ENCODE measurements at places on chromosomes 12 and 14.
A peak's percentile ranks its signal among the peaks of the same experiment; 100 is the strongest.

- no peak for DNase-seq
Measured at GRCh38 chr14:26525085-26525484, 72.7 kb downstream of the NOVA1 start.

GRCh38 chr14:33491112-33491511 is 459.8 kb downstream of the EGLN3 start:
- DNase-seq: no peak

DNA sequence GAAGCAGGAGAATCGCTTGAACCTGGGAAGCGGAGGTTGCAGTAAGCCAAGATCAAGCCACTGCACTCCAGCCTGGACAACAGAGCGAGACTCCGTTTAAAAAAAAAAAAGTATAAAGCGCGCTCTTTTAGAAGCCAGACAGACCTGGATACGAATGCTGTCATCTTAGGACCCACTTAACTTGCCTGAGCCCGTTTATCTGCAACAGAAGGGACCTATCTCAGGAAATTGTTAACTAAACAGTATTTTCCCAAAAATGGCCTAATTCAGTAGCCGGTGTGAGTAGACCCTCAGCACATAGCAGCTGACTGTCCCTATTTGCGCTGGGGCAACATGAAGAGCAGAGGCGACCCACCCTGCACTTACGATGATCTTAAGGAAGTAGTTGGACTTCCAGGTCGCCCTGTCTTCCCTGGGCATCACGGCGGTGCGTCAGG is 529 bp downstream of the RPLP0 start:
- DNase-seq: no peak

GRCh38 chr12:58995666-58996363 is 75.5 kb upstream of the LRIG3 start:
- DNase-seq: no peak

DNA sequence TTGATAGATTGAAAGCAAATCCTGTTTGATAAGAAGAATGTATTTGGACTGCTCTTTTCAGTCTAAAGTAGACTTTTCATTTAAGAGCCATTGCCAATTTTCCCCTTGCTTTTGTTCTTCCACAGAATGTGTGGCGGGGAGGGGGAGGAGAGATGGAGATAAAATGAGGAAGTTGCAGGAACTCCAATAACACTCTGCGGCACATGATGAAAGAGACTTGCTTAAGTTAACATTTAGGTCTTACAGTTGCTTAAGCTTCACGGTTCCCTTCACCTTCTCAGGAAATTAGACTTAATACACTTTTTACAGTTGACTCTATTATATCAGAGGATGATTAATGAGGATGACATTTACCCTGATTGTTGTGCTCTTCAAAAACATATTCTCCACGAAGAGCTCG is 537.3 kb downstream of the TMTC2 start:
- no peak for DNase-seq

DNA sequence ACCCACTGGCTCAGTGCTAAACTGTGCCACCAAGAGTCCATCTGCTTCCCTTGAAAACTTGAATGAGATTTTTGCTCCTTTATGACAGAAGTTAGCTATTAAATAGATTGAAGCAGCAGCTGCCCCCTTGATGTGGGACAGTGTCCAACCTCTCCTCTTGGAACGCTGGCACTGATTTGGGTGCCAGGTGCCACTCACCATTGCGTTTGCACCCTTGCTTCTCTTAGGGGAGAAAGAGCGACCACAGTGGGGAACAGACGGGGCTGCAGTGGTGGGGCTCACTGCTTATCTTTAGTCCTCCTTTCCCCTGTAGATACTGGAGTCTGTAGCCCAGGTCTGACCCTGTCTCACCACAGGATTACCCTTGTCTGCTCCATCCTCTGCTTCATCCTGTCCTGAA is 9.4 kb downstream of the EP400 start:
- DNase-seq: no peak

DNA sequence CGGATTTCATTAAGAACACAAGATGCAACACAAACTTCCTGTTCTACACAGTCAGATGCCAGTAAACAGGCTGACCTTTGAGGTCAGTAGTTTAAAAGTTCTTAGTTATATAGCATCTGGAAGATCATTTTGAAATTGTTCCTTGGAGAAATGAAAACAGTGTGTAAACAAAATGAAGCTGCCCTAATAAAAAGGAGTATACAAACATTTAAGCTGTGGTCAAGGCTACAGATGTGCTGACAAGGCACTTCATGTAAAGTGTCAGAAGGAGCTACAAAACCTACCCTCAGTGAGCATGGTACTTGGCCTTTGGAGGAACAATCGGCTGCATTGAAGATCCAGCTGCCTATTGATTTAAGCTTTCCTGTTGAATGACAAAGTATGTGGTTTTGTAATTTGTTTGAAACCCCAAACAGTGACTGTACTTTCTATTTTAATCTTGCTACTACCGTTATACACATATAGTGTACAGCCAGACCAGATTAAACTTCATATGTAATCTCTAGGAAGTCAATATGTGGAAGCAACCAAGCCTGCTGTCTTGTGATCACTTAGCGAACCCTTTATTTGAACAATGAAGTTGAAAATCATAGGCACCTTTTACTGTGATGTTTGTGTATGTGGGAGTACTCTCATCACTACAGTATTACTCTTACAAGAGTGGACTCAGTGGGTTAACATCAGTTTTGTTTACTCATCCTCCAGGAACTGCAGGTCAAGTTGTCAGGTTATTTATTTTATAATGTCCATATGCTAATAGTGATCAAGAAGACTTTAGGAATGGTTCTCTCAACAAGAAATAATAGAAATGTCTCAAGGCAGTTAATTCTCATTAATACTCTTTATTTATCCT is 13.5 kb downstream of the PTGER2 start:
- no peak for DNase-seq

DNA sequence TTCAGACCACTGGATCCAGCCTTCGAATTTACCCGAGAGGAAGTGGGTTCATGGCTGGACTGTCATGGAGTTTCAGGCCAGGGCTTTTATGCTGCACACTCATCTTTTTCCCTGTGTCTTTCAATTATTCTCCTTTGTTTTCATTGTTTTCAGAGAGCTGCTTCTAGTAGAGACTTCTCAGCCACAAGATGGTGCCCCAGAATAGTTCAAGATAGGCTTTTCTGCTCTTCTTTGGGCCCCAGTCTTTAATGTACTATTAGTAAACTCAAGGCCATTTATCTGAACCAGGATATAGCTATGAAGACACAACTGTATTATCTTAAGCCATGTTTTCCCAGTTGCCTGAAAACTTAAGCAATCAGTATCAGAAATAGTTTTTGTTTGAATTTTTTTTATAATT is 30.4 kb upstream of the PSMA6 start:
- no peak for DNase-seq

GRCh38 chr12:22018860-22019259 is 27.2 kb upstream of the CMAS start:
- no peak for DNase-seq

- DNase-seq: no peak
Measured at GRCh38 chr14:64891173-64891838, 11.6 kb upstream of the SPTB start.

- peak; percentile 73 for DNase-seq
Measured at GRCh38 chr14:104680806-104681688, 8.4 kb upstream of the INF2 start.

GRCh38 chr12:31120392-31121008 is 46.8 kb downstream of the DDX11 start:
- DNase-seq: no peak

- DNase-seq: no peak
Measured at GRCh38 chr14:43939836-43940235, 567.2 kb downstream of the FSCB start.

DNA sequence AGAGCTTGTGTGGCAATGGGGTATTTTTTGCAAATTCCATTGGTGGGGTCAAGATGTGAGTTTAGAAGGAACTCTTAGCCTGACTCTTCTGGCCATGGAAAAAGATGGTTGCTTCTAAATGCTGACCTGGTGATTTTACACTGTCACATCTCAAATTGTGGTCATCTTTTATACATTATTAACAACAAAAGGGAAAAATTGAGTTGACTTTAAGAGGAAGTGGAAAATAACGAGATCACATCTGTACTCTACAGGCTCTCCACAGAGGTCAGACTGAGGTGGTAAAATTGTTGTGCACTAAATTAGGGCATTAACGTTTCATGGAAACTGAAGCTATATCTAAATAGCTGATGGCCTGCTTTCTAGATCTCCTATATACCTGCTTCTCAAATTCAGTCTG is 44.7 kb downstream of the PTPN11 start:
- DNase-seq: no peak

- DNase-seq: peak; percentile 73
Measured at GRCh38 chr14:90815822-90816662, at the start of gene TTC7B. Gene TTC7B, minus strand, starts transcription at chr14:90816430. Its CDS starts 135 bp downstream, at chr14:90816295.

DNA sequence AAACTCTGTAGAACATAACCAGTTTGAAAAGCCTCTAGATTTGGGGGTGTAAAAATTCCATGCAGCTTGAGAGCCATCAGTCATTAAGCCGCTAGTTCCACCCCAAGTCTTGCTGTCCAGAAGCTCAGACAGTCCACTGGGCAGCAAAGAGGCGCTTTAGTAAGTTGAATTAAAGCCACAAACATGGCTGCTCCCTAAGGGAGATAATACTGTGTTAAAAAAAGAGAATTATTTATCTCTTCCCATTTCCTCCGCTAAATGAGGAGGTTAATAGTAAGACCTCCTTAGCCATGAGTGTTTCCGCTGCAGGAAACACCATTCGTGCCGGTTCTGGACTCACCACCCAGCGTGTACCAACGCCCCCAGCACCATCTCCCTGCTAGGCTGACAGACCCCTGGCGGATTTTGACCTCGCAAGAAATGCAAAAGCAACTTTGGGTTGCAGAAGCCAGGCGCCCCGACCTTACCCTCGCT is 536 bp downstream of the TM7SF3 start:
- DNase-seq: no peak

GRCh38 chr14:80844872-80845271 is 96.7 kb downstream of the CEP128 start:
- no peak for DNase-seq

- no peak for DNase-seq
Measured at GRCh38 chr12:41903014-41903708, 241.5 kb downstream of the GXYLT1 start.

DNA sequence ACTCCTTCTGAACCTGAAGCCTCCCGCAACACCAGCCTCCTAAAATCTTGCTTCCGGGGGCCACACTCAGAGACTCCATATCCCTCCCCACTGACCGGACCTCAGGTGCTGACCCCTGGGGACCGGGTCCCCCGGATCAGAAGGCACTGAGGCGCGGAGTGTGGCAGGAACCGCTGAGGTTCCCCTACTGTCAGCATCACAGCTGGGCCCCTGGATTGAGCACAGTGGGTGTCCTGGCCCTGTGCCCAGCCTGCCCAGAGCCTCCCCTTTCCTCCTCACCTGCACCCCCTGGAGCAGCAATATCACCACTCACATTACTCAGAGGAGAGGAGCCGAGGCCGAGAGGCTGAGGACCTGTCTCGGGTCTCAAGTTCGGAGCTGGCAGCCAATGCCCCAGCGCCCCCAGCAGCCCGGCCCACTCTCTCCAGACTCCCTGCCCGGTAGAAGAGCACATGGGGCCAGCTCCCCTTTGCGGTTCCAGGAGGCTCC is 101.2 kb upstream of the EIF5 start:
- DNase-seq: no peak

DNA sequence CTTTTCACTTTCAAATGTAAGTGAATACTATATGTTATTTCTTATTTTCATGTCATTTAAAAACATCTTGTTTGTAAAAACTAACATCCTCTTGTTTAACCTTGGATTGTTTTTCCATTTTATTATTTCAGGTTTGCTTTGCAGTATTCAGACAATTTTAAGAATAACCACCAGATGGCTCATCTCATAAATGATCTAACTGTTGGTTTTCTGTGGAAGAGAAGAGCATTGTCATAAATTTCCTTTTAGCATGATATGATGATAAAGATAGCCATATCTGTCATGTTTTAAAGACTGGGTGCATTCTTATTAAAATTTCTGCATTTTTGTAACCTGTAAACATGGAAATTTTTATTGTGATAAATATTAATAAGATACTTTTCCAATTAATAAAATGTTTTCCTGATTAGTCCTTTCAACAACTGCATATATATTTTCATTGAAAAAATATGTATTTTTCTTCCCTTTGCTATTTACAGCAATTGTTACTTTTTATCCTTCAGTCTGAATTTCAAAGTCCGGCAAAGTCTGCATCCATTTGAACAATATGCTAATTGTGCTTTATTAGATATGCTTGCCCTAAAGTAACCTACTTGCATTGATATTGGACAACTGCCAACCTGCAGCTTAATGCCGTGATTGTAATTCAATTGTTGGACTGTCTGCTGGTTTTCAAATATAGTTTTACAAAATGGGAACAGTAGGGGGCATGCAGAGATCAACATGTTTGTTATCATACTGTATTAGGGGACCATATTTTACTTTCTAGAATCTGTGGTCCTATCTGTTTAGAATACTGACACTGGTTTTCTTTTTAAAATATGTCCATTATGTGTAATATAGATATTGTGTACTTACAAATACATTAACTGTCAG is 163.4 kb downstream of the GARIN6 start:
- DNase-seq: no peak

DNA sequence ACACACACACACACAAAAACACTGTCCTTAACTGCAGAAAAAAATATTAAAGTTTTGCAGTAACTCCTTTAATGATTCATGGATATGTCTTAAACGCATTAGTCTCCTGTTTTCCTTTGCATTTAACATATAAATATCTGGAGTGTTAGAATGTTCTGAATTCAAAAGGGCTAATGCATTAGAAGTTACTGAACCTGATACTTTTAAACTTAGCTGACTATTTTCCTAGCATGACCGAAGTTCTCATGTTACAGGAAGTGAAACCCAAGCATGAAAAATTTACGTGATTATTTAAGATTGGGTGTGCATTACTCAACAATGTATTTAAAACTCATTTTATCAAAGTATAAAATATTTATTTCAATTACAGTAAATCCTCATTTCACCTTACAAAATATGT is 791.2 kb downstream of the FLRT2 start:
- no peak for DNase-seq

- DNase-seq: no peak
Measured at GRCh38 chr12:121072147-121072546, 33.1 kb upstream of the OASL start.

- DNase-seq: no peak
Measured at GRCh38 chr12:2800046-2800570, 5.3 kb downstream of the FKBP4 start.

GRCh38 chr12:87344699-87345098 is 684.5 kb downstream of the C12orf50 start:
- DNase-seq: no peak

DNA sequence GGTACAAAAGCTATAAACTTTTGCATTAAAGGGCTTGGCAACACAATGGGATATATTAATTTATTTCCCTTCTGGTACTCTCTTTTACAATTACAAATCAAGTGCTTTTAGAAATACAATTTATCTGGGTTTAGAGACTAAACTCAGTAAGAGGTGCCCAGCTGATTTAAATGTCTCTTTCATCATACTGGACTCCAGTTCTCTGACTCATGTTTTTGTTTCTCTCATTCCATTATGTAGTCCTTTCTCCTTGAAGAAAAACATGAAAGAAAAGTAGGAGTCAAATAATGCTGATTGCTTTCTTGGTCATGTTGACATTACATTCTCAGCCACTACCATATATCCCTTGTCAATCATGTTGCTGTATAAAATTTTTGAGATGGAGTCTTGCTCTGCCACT is 36.3 kb upstream of the CFL2 start:
- DNase-seq: no peak

All from Right ventricle myocardium inferior (tissue), 1 donor.